ENCODE measurements at places on chromosomes 3 and 15.

GRCh38 chr15:69298697-69299441 lies at the start of gene PAQR5:
Gene PAQR5 (plus strand): TSS chr15:69298912. CDS start chr15:69360081, 61,169 bp downstream.
- no peak for DNase-seq

DNA sequence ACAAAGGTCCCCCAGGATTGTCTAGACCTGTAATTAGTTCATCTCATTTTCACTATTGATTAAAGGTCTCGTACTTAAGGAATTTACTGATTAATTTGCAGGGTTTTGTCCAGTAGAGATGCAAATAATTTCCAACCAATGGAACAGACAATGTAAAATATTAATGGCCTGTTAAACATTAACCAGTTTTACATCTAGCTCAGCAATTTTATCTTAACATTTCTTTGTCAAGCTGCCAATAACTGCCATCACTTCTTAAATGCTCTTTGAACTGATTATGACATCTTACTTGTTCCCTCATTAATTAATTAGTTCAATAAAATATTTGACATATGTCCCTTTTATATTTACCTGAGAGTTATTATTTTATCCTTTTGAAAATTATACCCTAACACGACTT lies 9.4 kb upstream of the STRIT1 start:
- no peak for DNase-seq

- DNase-seq, result no peak
Measured at GRCh38 chr3:31613177-31613576, 80.5 kb downstream of the STT3B start.

- no peak for DNase-seq
Measured at GRCh38 chr3:100080573-100080972, 33.7 kb downstream of the FILIP1L start.

- DNase-seq, result no peak
Measured at GRCh38 chr3:4411833-4412232, 55.2 kb downstream of the SUMF1 start.

DNA sequence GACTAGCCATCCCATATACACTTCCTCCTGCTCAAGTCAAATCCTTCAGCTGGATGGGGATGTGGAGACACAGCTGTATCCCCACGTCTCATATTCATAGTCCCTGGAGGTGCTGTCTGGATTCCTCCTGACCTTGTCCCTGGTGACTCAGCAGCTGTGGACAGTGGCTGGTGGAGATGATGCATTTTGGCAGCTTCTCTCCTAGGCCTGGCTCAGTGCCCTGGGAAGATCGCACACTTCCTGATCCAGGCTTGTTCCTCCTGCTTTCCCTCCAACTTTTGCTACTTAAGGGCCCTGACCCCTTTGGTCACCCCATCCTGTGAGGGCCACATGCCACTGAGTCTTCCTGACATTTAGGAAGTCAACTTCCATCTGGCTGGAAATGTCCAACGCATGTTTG lies 44.4 kb downstream of the ADAMTSL3 start:
- peak; percentile 2 for DNase-seq

GRCh38 chr3:164230385-164231094 lies 847.8 kb downstream of the SI start:
- no peak for DNase-seq

GRCh38 chr3:174462916-174463315 lies 396.2 kb upstream of the NAALADL2 start:
- DNase-seq, result no peak

DNA sequence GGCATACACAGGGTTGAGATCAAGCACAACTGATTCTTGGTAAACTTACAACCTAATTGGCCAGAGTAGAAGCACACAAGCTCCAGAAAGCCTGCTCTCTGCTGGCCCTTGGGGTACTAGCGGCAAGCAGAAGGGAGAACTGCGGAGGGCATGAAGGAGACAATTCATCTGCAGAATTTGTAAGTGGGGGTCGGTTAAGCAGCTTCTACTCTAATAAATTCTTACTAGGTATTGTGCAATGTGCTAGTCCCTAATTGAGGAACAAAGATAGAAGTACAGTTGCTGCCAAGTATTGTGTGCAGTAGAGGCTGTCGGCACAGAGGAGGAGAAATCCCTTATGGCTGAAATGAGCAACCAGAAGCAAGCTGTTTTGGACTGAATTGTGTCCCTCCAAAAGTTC lies 91.2 kb upstream of the VEPH1 start:
- DNase-seq, result no peak

DNA sequence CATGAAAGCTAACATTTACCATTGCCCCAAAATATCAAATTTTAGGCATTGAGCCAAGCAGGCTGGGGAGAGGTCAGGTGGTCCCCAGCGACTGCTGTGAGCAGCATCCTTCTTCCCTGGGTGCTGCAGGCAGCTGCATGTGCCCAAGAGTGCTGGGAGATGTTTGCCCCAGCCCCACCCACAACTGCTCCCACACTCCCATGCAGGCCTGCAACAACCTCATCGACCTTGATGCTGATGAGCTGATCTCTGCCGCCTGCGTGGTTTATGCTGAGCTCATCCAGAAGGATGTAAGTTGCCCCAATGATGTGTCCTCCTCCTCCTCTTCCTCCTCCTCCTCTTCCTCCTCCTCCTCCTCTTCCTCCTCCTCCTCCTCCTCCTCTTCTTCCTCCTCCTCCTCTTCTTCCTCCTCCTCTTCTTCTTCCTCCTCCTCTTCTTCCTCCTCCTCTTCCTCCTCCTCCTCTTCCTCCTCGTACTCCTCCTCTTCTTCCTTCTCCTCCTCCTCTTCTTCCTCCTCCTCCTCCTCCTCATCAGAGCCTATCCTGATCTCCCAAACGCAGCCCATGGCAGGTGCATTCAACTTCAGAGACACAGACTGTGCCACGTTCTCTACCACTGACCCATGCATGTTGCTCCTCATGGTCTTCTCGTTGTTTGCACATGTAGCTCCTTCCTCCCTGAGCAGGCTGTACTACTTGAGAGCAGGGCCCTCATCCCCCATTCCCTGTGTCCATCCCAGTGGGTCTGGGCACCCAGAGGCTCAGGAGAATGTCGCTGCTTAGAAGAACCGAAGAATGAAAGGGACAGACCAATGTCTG lies 15.1 kb downstream of the TBC1D21 start:
- no peak for DNase-seq

GRCh38 chr3:40763807-40764206 lies 239.0 kb downstream of the ZNF621 start:
- DNase-seq, result no peak

- DNase-seq, result peak; percentile 44
Measured at GRCh38 chr15:38589502-38589901, 24.9 kb upstream of the RASGRP1 start.

DNA sequence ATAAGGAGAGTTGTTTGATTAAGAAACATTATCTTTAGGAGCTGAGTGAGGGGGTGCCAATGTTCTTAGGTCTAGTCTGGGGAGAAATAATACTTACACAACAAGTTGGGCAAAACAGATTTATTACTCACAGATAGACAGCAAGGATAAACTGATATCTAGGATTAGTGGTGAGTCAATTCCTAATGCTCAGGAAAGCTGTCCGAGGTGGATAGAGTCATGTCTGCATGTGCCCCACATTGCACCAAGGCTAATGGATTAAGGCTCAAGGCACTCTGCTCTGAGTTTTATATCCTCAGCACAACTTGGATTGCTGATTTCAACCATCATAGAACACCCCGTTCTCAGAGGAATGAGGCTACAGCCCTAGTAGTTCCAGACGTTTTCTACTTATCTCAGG lies 1042.3 kb downstream of the OTOL1 start:
- no peak for DNase-seq

DNA sequence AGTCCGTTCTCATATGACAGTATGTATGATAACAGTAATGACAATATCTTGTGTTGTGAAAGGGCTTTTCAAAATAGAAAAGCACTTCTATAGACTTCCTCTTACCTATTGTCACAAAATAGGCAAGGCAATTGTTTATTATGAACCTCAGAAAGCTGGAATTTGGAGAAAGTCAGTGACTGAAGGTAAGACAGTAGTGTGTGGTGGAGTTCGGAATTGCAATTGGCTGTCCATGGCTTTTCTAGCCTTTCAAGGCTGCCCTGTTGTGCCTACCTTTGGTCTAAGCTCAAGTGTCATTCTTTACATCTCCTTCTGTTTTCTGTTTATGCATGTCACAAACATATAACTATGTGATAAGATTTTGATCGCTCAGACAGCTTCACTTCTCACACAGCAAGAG lies 219.3 kb upstream of the NR2E3 start:
- no peak for DNase-seq

GRCh38 chr3:62951037-62951613 lies 75.9 kb upstream of the CADPS start:
- no peak for DNase-seq

GRCh38 chr3:9165421-9165820 lies 84.0 kb downstream of the SRGAP3 start:
- no peak for DNase-seq

DNA sequence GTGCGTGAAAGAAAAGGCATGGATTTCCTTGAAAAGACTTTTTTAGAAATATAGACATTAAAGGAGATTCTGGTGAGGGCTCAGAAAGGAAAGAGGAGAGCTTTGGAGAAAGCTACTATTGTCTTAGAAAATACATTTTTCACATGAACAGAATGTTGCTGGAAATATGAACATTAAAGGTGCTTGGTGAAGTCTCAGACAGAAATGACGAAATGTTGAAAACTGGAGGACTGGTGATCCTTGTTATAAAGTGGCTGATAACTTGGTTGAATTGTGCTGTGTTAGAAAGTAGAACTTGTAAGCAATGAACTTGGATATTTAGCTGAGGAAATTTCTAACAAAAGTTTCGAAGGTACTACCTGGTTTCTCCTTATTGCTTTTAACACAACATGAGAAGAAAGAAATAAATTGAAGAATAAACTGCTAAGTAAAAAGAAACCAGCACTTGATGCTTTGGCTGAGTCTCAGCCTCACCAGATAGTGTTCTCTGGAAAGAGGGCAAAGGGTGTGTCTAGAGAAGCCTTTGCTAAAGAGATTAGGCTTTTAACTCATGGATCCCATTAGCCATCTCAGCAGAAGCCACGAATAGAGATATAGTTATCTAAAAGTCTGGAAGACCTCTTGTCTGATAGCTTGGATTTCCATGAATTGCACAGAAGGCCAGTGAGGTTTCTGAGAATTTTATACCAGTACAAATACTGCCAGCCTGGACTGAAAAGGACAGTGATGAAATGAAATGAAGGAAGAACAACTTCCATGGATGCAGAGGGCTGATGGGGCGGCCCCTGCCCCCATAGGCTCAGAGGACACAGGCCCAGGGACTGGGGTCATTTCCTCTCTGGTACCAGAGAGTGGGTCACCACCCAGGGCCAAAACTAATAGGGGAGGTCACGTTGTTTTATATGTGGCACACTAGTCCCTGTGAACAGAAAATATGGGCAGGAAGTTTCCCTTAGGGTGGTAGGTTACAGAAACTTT lies 91.5 kb downstream of the RPL22L1 start:
- no peak for DNase-seq

GRCh38 chr15:76905013-76905839 lies at the start of gene SCAPER:
Gene SCAPER (minus strand): TSS chr15:76905340. CDS start chr15:76883817, 21,523 bp downstream.
- peak; percentile 56 for DNase-seq

DNA sequence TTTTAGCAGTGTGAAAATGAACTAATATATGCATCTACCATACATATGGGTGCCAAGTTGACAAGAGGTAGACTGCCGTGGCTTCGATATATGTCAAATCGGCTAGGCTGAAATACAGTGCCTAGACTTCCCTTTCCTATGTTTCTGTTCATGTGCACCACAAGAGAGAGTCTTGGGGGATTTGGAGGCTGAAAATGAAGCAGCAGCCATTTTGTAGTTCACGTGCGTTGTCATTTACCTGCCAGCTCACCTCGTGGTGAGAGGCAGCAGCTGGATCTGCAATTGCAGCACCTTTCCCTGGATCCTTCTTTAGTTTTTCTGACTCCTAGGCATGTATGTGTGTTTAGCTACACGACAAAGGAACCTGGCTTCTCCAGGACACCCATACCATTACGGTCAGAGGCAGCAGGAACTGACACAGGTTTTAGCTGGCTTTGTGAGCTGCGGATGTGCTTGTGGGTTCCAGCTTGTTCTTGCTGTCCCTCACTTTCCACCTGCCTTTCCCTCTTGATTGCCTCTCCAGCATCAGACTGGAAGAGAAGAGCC lies 40.5 kb upstream of the SIAH2 start:
- DNase-seq, result no peak

Measured in GM04504 (cell line).